ENCODE measurements at places on chromosomes 11 and 22.

DNA sequence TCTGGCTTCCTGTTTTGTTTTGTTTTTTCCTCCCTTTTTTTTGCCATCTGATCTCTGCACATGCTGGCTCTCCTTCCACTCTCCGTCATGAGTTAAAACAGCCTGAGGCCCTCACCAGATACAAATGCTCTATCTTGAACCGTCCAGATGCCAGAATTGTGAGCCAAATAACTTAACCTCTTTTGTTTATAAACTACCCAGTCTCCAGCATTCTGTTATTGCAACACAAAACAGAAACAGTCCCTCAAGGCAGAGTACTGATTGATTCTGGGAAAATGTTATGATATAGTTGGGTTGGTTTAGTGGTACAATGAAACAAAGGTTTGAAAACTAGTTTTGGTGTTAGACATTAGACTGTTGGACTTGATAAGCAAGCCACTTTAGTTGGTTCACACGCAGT lies 1390.0 kb upstream of the RAG2 start:
- DNase-seq = no peak

- no peak for DNase-seq
Observed at GRCh38 chr22:38433871-38434270, 21.1 kb downstream of the KCNJ4 start.

- no peak for DNase-seq
Observed at GRCh38 chr11:93490996-93491618, 52.1 kb downstream of the SMCO4 start.

DNA sequence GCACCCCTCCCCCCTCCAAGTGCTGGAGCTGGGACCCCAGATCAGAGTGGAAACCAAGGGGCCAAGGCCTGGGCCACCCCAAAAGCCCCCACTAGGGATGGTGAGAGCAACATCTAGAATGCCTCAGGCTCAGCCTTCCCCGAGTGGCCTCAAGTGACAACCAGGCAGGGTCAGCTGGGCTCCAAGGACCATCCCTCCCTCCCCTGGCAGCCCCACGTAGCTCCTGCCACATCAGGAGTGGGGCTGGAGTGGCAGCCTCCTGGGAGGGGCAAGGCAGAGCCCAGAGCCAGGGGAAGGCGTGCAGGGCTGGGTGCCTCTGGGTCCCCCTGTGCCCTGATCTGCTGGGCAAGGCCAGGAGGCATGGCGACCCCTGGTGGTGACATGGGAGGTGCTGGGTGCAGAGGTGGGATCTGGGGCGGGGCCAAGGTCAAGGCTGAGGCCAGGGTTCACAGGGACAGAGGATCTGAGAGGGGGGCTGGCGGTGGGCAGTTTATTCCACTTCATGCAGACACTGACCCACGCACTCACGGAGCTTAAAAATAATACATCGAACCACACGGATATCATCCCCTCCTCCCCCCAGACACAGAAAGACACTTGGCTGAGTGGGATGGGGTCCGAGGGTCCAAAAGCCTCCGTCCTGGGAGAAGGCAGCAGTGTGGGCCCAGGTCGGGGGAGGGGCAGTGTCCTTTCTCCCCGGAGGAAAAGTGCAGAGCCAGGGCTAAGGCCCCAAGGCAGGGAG lies 15.8 kb upstream of the EHD1 start:
- DNase-seq = no peak

DNA sequence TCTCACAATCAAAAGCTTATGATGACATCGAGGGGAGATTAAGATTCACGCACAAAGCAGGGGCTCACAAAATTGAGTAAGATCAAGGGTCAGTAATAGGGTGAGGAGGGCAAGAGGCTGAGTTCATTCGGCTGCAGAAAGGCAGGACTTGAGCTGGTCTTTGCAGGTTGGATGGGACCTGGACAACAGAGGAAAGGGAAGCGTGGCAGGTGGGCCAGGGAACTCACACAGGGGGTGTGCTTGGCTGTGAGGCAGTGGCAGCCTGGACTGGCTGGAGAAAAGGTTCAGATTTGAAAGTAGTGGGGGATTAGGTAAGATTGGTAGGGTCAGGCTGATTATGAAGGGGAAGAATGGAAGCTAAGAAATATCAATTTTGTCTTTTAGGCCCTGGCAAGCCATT lies 161.6 kb downstream of the PKNOX2 start:
- DNase-seq = no peak

GRCh38 chr22:46163557-46163888 lies 13.2 kb downstream of the PPARA start:
- no peak for DNase-seq

GRCh38 chr11:4882543-4882942 lies 843 bp downstream of the OR51T1 start:
- DNase-seq = no peak
